NCI-H345 (cell line): ENCODE measurements at places on chromosomes 3 and 15.

GRCh38 chr15:41893422-41894250 is at the start of gene SPTBN5:
SPTBN5 (minus strand) TSS chr15:41894053; CDS start chr15:41893497, 556 bp downstream.
- DNase-seq, result no peak

GRCh38 chr15:87628311-87628710 is 628.2 kb downstream of the NTRK3 start:
- DNase-seq, result no peak

DNA sequence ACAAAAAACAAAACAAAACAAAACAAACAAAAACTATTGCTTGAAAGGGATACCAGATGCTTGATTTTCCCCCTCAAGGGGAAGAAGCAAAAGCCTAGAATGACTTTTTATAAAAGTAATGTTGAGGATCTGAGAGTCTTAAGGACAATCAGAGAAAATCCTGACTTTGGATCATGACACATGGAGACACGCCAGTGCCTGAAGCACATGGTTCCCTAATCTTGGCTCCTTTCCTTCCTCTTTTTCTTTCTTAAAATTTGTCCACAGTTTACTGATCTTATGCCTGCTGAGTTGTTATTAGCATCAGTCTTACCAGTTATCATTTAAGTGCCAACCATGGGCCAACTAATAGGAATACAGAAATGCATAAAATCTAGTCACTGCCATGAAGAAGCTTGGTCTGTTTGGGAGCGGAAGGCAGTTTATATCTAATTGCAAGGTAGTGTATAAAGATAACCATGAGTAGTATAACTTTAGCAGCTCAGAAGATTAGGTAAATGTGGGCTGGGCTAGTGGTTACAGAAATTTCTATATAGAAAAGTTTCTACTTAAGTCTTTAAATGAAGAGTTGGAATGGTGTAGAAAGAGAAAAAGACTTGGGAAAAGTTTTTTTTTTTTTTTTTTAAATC is 6.9 kb downstream of the GLCE start:
- DNase-seq, result no peak

DNA sequence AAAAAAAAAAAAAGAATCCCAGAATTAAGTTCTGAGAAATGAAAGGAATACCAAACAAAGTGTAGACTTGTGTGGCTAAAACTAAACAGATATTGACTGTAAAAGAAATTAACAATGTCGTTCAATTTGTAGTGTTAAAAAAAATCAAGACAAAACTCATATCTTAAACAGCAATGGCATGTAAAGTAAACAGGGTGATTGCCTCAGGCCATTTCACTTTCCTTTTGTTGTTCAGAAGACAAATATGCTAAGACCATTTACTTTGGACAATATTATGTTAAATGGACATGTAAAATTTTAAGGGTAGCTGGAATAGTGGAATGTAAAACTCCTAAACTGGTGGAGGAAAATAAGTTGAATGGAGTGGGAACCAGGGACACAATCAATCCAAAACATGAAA is 139.1 kb downstream of the RTP4 start:
- no peak for DNase-seq

- no peak for DNase-seq
Measured at GRCh38 chr15:66138096-66138783, 115.3 kb downstream of the MEGF11 start.

DNA sequence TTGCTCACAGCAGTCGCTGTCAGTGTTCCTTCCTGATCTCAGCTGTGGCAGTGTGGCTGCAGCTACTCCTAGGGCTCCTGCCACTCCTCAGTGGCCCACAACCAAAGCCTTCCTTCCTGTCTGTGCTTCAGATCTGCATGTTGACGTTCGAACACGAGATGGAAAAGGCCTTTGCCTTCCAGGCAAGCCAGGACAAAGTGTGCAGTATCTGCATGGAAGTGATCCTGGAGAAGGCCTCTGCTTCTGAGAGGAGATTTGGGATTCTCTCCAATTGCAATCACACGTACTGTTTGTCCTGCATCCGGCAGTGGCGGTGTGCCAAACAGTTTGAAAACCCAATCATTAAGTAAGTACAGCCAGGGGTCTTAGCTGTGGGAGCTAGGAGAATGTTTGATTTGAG is 17.8 kb downstream of the MKRN2 start:
- no peak for DNase-seq

- no peak for DNase-seq
Measured at GRCh38 chr15:68045289-68046265, 8.5 kb upstream of the PIAS1 start.
